GM10248 (cell line): ENCODE measurements at places on chromosomes 6 and 20.

DNA sequence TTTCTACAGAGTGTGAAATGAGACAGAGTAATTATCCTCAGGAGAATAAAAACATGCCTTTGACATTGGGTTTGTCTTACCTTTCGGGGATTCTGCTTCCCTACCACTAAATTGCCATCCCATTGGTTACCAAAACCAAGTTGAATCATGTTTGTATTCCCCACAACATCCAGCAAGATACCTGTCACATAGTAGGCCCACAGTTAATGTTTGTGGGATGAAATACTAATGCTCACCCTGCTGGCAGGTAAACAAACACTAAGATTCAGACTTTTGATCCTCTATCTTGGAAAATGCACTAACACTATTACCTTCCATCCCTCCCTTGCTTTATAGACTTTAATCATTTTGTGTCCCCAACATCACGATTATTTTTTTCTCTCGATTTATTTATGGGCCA lies 8.2 kb upstream of the STXBP5 start:
- DNase-seq, result no peak

DNA sequence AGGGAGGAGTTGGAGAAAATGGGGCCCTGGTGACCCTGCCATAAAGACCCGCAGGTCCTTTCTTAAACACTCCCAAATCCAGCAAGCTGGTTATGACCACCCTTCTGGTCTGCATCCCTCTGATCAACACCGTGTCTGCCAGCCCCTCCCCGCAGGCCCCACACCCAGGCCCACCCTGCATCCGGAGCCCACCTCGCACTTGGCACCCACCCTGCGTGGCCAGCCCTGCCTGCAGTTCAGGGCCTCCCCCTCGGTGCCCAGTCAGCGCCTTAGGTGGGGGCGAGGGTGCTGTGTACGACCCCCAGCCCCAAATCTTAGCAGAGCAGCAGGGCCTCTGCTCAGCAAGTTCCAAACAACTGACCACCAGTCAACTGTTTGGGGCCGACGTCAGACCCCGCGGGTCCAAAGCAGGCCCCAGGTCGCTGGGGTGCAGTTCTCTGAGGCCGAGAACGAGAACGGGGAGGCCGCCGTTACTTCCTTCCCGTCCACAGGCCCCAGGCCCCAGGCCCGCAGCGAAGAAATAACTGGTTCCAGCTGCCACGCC lies 1.2 kb downstream of the ACSS1 start:
- no peak for DNase-seq

DNA sequence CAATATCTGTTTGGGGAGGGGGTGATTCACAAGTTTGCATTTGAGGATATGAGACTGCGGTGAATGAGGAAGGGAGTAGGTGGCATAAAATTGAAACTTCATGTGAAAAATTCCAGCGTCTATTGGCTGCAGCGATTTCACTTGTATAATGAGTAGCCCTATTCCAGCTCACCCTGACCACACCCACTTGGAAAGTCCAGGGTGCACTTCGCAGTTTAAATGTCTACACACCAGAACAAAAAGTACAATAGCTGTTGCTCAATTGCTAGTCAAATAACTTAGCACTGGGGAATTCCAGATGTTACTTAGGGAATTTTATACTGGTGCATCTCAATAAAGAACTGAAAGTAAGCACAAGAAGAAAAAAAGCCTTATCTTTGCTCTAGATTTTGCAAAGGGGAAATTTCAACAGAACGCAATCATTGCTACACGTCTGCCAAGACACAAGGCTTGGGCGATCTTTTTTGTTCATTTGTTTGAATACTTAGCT lies 6.3 kb downstream of the TNFAIP3 start:
- DNase-seq, result peak; percentile 54

DNA sequence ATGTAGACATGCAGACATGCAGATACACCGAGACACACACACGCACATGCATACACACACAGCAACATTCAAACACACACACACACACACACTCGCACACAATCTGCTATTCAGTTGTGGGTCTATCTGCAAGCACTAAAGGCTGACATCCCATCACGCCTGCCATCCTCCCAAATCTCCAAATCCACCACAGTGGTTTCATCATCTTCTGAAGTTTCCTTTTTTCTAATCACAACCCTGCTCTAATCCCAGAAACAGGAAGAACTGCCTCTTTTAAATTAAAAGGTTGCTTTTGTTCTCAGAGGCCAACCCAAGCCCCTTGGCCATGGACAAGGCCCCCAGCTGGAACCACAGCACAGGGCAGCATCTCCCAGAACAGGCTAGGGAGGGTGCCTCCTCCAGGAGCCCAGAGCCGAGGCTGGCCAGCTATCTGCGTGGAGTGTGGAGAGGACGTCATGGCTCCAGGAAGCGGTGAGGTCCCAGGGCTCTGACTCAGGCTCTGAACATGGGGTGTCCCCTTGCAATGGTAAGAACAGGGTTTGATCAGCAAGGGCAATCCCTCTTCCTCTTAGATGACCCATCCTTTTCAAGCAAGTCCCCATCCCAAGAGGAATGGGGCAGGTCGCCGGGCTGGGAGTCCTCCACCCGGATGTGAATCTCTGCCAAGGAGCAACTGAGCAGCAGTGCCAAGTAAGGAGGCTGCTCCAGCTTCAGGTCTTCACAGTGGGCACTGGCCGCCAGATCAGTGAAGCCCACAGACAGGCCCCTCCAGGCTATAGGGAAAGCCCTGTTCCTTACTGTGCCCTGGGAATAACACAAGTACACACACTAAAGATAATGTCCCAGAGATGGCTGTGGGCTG lies 14.7 kb downstream of the FOXF2 start:
- no peak for DNase-seq
